Thymus (tissue), 14 donors: ENCODE measurements at places on chromosomes 12 and 14.

DNA sequence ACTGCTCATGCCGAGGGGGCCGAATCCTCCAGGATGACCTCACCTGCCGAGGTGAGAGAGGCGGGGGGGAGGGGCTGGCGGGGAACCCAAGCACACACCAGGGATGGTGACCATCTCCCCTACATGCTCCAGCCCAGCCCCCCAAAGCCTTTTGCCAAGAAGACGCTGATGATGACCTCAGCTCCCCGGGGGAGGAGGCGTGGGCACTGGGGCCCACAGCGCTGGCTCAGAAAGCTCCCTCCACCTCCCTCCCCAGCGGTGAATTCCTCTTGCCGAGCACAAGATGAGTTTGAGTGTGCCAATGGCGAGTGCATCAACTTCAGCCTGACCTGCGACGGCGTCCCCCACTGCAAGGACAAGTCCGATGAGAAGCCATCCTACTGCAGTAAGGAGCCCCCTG lies 23.7 kb upstream of the NXPH4 start:
- no peak for DNase-seq

DNA sequence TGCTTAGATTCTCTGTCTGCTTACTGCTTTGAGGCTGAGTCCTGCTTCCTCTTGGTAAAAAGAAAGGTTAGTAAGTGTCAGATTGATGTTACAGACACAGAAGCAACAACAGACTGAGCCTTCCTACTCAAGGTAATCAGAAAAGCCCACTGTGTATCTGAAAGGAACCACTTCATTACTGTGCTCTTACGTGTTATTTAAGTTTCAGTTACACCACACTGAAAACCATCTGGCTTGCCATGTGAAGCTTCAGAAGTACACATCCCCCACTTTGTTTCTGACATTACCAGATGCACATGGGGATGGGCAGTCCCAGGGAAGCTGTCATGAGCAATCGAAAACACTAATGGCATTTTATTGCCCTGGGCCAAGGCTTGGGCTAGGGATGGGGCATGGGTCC lies 1290.1 kb downstream of the AACS start:
- no peak for DNase-seq

DNA sequence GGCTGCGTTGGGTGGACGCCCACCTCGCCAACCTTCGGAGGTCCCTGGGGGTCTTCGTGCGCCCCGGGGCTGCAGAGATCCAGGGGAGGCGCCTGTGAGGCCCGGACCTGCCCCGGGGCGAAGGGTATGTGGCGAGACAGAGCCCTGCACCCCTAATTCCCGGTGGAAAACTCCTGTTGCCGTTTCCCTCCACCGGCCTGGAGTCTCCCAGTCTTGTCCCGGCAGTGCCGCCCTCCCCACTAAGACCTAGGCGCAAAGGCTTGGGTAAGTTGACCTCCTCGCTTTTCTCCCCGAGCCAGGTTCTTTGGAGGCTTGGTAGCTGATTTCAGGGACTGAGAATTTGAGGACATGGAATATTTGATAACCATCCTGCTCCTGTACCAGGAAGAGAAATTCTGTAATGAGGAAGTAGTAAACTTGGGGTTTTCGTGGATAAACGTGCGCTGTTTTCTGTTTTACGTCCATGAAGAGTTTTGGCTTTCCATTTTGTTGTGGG lies 530 bp downstream of the APAF1 start:
- DNase-seq, result no peak

- no peak for DNase-seq
Measured at GRCh38 chr12:13152281-13152680, 44.2 kb upstream of the EMP1 start.

GRCh38 chr12:51863933-51864832 lies 15.7 kb upstream of the FIGNL2 start:
- DNase-seq, result no peak

GRCh38 chr12:112705037-112705632 lies 86.4 kb upstream of the RPH3A start:
- DNase-seq, result no peak

DNA sequence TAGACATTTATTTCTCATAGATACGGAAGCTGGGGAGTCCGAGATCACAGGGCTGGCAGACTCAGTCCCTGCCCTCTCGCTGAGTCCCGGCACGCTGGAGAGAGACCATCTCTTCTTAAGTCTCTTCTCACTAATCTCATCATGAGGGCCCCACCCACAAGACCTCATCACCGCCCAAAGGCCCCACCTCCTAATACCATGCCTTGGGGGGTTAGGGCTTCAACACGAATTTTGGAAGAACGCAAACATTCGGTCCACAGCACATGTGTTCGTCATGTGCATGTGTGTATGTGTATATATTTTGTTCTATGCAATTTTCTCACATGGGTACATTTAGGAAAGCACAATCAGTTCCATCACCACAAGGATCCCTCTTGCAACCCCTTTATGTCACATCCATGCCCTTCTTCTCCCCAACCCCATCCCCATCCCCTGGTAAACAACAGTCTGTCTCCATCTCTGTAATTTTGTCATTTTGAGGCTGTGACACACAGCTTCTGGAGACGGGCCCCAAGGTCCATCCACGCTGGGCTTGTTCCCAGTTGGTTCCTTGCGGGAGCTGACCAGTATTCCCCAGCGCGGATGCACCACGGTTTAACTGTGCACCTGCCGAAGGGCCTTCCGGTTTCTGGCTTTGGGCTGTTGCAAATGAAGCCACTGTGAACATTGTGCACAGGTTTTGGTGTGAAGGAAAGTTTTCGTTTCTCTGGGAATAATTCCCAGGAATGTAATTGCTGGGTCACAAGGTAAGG lies 317.5 kb upstream of the DIO3 start:
- no peak for DNase-seq

- DNase-seq, result no peak
Measured at GRCh38 chr14:24315243-24315806, 4.0 kb downstream of the LTB4R start.

- DNase-seq, result no peak
Measured at GRCh38 chr14:100290607-100291304, 15.5 kb downstream of the SLC25A29 start.

- DNase-seq, result no peak
Measured at GRCh38 chr14:92886337-92886736, 36.6 kb upstream of the CHGA start.

GRCh38 chr14:26860111-26860510 lies 262.3 kb upstream of the NOVA1 start:
- no peak for DNase-seq

- no peak for DNase-seq
Measured at GRCh38 chr12:61385771-61386170, 874.4 kb upstream of the USP15 start.

- no peak for DNase-seq
Measured at GRCh38 chr14:96039633-96040311, 610 bp downstream of the C14orf132 start.

DNA sequence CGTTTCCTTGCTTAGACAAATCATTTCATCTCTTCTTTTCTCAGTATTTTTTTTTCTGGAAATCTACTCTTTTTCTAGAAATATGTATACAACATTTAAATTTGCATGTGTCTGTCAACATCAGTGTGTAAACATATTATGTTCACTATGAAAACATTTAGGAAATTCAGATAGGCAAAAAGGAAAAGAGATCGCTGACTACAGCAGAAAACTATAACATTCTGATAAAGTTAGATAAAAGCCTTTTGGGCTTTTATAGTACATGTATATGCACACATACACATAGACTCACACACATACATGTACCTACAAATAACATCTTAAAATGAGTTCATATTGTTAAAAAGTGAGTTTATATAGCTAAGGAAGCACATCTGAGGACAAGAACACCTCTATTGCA lies 142.1 kb downstream of the RAD51B start:
- DNase-seq, result no peak

DNA sequence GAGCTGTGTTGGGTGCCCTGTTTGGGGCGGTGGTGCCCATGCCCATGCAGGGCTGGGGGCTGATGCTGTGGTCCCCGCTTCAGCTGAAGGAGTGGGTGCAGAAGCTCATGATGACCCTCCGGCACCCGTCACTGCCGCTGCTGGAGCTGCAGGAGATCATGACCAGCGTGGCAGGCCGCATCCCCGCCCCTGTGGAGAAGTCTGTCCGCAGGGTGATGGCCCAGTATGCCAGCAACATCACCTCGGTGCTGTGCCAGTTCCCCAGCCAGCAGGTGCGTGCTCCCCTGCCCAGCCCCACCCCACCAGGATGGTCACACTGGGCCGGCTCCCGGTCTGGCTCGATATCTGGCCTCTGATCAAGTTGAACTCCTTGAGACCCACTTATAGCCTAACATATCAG lies 92.7 kb downstream of the ACACB start:
- DNase-seq, result no peak

DNA sequence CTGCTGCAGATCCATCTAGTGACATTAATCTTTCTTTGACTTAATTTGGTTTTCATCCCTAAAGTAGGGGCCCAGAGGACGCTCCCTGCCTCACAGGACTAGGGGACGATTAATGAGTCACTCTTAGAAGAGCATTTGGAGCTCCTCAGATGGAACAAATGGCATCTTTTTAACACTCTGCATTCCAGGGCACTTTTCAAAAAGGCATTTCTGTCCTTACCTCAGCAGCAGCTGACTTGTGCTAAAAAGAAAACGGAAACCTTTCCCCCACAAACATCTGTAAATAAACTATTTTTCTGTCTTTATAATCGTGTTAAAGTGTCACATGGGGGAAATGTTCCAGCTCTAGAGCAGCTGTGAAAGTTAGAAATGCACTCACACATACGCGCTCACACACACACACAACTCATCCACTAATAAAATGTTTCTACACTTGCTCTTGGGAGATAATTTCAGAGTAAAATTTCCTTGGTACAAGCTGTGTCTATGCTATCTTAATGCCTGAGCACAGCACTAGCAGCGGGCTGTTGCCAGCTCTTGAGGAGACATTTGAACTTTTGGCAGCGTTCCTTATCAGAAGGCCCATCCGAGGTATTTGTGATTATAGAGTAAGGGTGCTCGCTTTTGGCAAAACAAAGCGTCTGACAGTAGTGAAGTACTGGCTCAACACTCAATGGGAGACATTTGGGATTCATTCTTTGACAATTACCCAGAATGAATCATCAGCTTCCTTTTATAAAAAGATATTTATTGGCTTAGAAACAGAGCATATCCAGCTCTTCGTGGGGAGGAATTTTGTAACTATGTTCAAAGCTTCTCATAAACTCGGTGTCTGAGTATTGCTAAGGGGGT lies 141.3 kb downstream of the PLXNC1 start:
- DNase-seq, result no peak

- no peak for DNase-seq
Measured at GRCh38 chr14:25904446-25904845, 693.4 kb downstream of the NOVA1 start.

GRCh38 chr14:43540948-43541347 lies 966.1 kb downstream of the FSCB start:
- DNase-seq, result no peak

GRCh38 chr14:101353422-101353821 lies 207.9 kb upstream of the DIO3 start:
- no peak for DNase-seq

- no peak for DNase-seq
Measured at GRCh38 chr14:26602902-26603301, 5.1 kb upstream of the NOVA1 start.

DNA sequence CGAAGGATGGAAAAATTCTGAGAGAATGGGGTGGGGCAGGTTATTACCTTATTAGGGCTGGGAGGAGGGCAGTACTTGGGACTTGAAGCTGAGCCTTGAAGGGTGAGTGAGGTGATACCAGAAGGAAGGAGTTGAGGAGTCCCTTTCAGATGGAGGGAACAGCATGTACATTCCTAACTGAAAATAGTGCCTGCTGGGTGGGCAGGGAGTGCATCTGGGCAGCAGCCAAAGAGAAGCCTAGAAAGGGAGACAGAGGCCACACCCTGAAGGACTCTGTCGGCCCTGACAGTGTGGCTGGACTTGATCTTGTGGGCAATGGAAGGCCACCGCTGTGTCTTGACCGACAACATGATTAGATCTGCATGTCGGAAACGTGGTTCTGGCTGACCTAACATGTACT lies 147.6 kb downstream of the NDUFA12 start:
- no peak for DNase-seq

DNA sequence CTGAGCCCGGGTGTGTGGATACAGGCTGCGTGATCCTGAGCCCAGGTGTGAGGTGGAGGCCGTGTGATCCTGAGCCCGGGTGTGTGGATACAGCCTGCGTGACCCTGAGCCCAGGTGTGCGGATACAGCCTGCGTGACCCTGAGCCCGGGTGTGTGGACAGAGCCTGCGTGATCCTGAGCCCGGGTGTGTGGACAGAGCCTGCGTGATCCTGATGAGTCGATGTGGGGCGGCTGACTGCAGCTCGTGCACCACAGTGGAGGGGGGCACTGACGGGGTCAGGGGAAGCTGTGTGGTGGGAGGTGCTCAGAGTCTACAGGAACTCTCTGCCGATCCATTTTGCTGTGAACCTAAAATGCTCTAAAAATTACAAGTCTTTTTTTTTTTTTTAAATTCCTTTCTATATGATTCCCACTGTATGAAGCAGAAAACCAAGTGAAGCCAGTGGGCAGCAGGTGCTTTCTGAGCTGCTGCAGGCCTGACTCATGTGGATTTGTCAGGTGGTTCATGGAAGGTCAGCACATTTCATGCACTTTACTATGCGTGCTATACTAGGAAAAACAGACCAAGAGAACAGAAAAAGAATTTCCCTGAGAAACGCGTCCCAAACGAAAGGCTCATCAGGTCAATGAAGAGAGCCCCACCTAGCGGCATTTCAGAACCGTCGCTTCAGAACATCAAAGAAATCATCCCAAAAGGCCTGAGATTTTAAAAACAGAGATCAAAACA lies 19.3 kb downstream of the BRF1 start:
- DNase-seq, result no peak

DNA sequence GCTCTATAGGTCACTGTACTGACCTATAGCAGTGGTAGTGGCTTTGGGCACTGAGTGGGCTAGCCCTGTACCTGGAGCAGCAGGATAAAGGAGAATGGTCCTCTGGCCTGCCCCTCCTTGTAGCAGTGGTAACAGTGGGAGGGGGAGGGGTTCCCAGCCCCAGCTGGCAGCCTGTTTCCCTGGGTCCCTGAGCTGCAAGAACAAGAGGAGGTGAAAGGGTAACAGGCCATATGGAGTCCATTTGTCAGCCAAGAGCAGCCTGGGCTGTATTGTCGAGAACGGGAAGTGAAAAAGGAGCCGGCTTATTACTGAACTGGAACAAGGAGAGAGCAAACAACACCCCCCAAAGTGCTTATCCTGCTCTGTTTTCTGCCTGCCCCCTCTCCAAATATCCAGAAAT lies 73.8 kb upstream of the SRSF5 start:
- no peak for DNase-seq

- DNase-seq, result no peak
Measured at GRCh38 chr12:86712425-86712843, 456.2 kb upstream of the MGAT4C start.

- no peak for DNase-seq
Measured at GRCh38 chr14:25800841-25801240, 750.9 kb upstream of the STXBP6 start.

GRCh38 chr14:37027188-37027824 lies 145.1 kb downstream of the SLC25A21 start:
- DNase-seq, result no peak
